Placental epithelial cell (primary cell): ENCODE measurements at places on chromosomes 16 and 17. TPM values are rescaled to one million over a fixed set of nuclear protein-coding genes. Genes with fewer than 3 reads are reported as not detected.

Gene TMEM100
- not detected in 2 replicates for total RNA-seq

Gene HSD17B2
- 1.2 and 1.8 TPM in 2 replicates for total RNA-seq

Gene BEAN1
- 13.2 and 34.5 TPM in 2 replicates for total RNA-seq

Gene PRSS27
- total RNA-seq, result 1.6 TPM in 2 replicates

Gene HOXB5
- total RNA-seq, result not detected in 2 replicates

Gene ZFP3
- total RNA-seq, result 3.1 and 4.4 TPM in 2 replicates

Gene KIF2B
- total RNA-seq, result not detected in 2 replicates

Gene TSEN54
- total RNA-seq, result 10.2 and 12.7 TPM in 2 replicates

Gene TNFAIP1
- 38.5 and 72.3 TPM in 2 replicates for total RNA-seq

Gene FAM171A2
- 2.2 and 4.3 TPM in 2 replicates for total RNA-seq
